ENCODE measurements at places on chromosomes 1 and 21.

DNA sequence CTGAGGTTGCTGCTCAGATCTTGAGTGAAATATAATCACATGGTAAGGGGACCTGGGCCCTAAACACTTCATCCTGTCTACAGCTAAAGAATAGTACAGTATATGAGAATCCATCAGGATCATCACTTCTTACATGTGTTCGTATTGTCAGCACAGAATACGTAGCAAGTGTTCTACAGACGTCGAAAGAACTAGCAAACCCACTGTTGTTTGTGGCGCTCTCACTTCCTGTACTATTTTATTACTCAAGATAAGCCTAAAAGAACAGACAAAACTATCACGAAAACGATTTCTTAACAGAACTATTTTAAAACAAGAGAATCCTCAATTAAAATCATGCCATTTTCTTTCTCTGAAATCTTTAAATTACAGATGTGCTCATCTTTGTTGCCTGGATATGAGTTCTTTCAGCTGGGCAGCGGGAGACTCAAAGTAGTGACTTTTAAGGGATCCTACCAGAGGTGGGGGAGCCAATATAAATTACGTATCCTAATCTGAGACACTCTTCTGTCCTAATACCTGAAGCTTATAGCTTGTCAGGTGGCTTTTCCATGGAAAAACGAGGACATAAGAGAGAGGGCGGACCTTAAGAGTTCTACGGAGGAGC lies 724 bp downstream of the ST7L start:
- no peak for DNase-seq

DNA sequence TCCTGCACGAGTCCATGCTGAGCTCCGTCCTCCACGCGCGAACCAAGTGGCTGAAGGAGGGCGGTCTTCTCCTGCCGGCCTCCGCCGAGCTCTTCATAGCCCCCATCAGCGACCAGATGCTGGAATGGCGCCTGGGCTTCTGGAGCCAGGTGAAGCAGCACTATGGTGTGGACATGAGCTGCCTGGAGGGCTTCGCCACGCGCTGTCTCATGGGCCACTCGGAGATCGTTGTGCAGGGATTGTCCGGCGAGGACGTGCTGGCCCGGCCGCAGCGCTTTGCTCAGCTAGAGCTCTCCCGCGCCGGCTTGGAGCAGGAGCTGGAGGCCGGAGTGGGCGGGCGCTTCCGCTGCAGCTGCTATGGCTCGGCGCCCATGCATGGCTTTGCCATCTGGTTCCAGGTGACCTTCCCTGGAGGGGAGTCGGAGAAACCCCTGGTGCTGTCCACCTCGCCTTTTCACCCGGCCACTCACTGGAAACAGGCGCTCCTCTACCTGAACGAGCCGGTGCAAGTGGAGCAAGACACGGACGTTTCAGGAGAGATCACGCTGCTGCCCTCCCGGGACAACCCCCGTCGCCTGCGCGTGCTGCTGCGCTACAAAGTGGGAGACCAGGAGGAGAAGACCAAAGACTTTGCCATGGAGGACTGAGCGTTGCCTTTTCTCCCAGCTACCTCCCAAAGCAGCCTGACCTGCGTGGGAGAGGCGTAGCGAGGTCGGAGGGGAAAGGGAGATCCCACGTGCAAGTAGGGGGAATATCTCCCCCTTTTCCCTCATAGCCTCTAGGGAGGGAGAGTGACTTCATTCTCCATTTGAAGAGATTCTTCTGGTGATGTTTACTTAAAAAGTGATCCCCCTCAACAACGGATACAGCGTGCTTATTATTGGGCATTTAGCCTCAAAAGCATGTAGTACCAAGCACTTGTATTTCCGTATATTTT lies 991 bp downstream of the PRMT6 start:
- peak; percentile 54 for DNase-seq

GRCh38 chr1:203089651-203090045 lies 3.8 kb upstream of the MYOG start:
- no peak for DNase-seq

GRCh38 chr1:76465030-76465429 lies 390.5 kb downstream of the ST6GALNAC3 start:
- DNase-seq, result no peak

DNA sequence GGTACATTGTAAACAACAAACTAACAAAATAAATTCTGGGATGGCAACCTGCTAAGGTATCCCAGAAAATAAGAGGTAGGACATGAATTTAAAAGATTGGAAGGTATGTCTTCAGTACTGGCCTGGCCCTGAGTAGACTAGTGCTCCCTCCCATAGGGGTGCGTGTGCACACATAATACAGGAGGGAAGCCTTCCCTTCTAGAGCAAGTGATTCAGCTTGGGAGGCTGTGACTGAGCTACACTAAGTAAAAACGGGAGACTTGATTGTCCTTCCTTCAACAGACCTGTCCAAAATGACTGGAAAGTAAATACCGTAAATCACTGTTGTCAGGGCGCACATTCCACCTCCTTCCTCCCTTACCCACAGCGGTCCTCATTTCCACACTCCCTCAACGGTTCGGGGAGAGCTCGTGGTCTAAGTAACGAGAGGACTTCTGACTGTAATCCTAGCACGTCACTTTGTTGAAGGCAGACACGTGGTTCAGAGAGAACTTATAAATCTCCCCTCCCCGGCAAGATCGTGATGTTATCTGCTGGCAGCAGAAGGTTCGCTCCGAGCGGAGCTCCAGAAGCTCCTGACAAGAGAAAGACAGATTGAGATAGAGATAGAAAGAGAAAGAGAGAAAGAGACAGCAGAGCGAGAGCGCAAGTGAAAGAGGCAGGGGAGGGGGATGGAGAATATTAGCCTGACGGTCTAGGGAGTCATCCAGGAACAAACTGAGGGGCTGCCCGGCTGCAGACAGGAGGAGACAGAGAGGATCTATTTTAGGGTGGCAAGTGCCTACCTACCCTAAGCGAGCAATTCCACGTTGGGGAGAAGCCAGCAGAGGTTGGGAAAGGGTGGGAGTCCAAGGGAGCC lies at the start of gene TGFB2:
TSS of gene TGFB2 (plus strand) at position 523 of the 859 bp plus-strand sequence. CDS start 1,366 bp downstream, outside the sequence.
- no peak for DNase-seq

DNA sequence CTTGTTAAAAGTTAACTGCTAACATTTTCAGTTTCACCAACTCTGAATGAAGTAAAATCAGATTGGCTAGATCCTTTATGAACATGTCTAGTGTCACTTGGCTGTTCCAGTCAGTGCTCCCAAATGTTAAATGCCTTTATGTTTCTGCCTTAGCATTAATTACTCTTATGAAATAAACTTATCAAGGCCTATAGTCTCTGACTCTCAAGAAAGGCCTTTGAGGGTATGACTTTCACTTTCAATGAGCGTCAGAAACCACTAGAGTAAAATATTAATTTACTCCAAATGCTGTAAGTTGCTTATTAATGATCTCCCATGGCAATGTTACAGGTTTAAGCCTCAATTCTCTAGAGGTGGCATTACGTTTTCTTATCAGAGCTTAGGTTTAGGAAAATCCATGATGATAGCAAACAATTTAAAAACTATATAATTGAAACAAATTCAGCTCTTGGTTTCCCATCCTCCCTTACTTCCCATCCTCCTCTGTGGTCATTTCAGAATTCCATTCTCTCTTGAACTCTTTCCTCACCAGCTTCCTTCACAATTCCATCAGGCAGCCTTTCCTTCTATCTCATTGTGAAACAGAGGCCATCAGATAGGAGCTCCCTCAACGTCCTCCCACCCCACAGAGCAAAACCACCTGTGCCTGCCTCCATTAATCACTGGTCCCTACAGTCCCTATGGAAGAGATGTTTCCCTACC lies 108.6 kb upstream of the COP1 start:
- DNase-seq, result no peak

GRCh38 chr1:3453891-3454810 lies at the start of gene ARHGEF16:
Gene ARHGEF16 (plus strand): TSS chr1:3454665. CDS start chr1:3463085, 8,420 bp downstream.
- DNase-seq, result peak; percentile 21

DNA sequence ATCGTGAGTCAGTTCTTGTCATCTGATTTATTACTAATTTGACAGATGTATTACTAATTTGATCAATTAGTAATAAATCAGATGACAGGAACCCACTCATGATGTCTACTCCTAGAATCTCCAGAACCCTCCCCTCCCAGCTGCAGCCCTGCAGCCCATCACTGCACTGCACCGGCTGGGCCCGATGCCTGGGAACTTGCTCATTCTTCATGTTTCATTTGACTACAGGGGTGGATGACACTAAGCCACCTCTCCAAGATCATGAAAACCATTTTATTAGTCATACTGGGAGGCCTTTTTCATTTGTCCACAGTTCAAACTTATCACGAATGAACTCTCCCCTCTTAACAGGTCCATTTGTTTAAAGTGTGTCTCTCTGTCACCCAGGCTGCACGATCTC lies 41.0 kb downstream of the KCNH1 start:
- DNase-seq, result no peak

DNA sequence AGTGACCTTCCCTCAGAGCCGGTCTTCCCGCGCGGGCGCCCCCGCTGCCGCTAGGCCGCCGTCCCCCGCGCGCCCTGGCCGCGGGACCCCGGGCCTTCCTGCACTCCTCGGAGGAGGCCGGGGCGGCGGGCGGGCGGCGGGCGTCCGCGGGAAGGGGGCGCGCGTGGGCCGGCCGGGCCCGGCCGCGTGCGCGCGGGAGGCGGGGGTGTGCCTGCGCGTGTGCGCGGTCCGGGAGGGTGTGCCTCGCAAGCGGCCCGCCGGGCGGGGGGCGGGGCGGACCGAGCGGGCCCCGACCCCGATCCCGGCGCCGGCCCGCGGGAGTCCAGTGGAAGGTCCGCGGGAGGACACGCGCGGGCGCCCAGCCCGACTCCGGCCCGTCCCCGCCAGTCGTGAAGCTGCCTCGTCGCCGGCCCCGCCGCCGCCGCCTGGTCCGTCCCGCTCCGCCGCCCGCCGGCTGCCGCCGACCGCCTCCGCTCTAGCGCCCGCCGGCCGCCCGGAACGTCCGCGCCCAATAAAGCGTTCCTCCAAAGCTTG lies 438 bp downstream of the MRPS6 start:
- peak; percentile 45 for DNase-seq

DNA sequence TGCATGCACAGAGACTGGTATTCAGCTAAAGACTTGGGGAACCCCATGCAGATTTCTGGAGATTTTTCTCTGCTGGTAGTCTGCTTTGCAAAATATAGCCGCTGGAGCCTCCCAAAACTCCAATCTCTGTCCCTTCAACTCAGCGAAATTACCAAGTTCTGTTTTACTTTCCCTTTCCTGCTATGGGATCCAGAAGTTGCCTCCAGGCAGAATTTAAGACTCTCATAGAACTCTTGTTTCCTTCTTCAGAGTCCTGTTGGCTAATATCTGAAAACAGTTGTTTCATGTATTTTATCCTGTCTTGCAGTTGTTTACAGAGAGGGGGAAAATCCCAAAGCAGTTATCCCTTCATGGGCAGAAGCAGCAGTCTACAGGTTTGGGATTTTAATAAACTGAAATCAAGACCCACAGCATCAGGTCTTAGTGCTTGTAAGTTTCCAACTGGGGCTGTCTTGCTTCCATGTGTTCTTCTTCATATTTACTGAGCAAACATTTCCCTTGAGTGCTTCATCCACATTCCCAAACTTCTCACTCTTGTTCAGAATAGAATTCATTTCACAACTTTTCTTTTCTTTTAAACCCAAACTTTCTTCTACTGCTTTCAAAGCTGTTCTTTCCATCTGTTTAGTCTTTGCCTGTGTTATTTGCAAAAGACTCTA lies 221.3 kb upstream of the DMRTA2 start:
- no peak for DNase-seq

DNA sequence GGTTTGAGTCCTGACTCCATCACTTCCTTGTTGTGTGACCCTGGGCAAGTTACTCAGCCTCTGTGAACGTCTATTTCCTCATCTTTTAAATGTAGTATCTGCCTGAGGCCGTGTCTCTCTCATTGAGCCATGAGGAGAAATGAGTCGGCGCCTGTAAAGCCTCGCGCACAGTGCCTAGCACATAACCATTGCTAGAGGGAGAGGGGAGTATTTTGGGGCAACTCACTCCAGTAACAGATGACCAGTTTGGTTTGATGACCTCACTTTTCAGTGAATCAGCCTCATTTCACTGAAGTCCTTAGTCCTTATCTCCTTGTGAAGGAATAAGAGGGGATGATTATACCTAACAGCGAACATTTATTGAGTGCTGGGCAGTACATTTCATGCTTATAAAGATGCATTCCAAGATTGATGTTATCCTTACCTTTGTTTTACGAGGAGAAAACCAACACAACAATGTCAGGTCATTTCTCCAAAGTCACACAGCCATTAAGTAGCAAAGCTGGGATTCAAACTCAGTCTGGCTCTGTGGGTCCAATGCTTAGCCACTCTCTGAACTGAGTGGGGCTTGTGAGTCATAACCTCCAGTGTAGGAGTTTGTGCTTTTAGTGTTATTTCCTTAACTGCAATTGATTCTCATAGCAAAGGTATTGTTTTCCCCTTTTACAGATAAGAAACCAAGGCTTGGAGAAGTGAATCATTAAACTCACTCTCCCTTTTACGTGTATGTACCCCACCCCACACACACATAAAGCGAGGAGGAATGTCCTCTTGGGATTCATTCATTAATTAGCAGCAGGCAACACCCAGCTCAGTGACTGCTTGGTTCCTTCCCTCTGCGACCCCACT lies 25.9 kb downstream of the KCNC4 start:
- no peak for DNase-seq

GRCh38 chr1:172453153-172453545 lies 9.3 kb upstream of the PIGC start:
- no peak for DNase-seq

DNA sequence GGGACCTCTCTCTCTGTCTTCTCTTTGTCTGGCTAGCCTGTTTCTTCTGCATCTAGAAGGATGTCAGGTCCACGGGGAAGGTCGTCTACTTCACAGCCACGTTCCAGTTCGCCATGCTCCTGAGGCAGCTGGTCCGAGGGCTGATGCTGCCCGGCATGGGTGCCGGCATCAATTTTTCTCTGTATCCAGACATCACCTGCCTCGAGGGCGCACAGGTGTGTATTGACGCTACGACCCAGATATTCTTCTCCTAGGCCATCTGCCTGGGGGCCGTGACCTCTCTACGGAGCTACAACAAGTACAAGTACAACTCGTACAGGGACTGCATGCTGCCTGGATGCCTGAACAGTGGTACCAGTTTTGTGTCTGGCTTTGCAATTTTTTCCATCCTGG lies 841.6 kb upstream of the TMPRSS15 start:
- no peak for DNase-seq

DNA sequence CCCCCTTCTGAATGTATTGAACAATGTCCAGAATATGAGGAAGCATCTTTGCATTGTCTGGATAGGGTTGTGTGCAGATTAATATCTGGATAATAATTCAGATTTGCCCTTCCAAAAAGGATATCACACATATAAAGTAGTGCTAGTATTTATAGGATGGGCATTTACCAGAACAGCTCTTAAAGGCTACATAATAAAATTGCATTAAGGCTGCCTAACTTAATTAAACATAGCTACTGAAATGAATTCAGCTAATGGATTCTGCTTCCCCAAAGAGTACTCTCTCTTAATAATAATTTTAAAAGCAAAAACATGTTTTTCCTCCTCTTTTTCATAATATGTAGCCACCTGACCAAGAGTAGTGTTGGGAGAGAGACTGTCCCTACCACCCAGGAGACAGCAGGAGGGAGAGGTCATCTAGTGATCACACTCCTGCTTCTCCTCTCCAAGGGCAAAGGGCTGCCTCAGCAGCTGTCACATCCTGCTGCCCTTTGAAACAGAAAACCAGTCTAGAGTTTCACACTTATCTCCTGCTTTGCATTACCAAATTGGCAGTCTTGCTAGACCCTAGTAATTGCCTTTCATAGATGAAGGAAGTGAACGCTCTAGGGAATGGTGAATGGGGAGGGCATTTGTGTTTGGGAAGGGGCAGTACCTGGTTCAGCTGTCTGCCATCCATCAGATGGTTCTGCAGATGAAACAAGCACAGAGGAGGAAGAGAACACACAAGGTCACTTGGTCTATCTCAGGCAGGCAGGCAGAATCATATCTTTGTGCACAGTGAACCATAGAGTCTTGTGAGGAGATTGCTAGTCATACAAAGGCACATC lies 29.3 kb upstream of the DDAH1 start:
- DNase-seq, result no peak

- DNase-seq, result no peak
Measured at GRCh38 chr1:13751458-13751871, 51.5 kb downstream of the PRDM2 start.
